ENCODE measurements at places on chromosomes 5 and 9.

DNA sequence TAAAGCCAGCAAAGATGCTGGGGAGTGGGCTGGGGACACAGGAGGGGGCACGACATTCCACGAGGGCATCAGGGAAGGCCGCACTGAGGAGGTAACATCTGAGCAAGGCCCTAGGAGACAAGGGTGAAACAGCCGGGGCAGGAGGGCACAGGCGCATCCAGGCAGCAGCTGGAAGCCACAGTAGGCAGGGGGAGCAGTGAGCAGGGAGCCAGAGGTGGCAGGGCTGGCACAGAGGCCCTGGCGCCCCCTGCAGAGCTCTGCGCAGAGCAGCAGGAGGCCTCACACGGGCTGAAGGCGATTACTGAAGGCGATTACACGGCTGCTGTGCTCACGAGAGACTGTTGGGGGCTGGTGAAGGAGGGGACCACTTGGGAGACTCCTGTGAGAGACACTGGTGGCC is 15.4 kb downstream of the LMAN2 start:
- DNase-seq: no peak

DNA sequence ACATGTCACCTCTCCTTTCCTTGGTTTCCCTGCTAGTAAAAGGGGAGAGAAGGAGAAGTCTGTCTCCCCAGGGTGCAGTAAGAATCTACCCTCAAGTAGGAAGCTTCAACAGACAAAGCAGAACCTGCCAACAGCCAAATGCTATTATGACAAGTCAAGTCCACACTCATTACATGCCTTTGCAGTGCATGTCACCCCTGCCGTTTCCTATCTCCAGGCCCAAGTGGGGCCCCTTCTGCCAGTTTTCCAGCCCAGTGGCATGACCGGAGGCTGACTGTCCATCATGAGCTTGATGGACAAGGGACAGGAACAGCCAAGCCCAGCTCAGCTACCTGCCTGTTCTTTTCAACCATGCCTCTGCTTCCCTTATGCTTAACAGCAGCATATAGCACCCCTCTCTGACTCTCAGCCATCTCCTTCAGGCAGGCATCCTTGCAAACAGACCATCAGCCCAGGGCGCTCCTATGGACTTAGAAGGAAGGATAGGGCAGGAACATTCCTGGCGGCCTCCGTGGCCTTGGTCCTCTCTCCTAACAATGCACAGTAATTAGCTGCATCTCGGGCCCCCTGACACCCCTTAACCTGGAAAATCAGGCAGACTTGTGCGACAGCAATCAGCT is 107.2 kb upstream of the RAD23B start:
- DNase-seq: no peak

- DNase-seq: no peak
Measured at GRCh38 chr9:12958279-12958678, 183.5 kb downstream of the LURAP1L start.

DNA sequence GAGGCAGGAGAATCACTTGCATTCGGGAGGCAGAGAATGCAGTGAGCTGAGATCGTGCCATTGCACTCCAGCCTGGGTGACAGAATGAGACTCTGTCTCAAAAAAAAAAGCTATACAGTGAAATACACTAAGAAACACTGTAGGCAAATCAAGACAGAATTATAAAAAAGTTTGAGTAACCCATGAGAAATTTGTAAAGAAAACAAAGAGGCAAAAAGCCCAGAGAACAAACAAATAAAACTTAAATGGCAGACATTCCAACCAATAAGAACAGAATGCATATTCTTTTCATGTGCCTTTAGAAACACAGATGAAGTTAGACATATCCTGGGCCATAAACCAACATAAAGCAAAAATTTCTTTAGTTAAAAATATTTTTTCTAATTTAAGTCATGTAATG is 30.6 kb downstream of the ZNF169 start:
- no peak for DNase-seq

GRCh38 chr5:150780816-150781221 is 2.3 kb downstream of the SMIM3 start:
- no peak for DNase-seq

DNA sequence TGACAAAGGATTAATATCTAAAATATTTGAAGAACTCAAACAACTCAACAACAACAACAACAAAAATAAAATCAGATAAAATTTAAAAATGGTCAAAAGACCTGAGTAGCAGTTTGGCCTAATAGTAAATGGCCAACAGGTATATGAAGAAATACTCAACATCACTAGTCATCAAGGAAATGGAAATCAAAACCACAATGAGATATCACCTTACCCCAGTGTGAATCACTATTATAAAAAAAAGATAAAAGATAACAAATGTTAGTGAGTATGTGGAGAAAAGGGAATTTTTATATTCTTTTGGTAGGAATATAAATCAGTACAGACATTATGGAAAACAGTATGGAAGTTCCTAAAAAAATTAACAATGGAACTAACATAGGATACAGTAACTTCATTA is 247.9 kb upstream of the TRPC7 start:
- DNase-seq: no peak

- DNase-seq: no peak
Measured at GRCh38 chr5:81748556-81748955, 2.3 kb downstream of the SSBP2 start.

DNA sequence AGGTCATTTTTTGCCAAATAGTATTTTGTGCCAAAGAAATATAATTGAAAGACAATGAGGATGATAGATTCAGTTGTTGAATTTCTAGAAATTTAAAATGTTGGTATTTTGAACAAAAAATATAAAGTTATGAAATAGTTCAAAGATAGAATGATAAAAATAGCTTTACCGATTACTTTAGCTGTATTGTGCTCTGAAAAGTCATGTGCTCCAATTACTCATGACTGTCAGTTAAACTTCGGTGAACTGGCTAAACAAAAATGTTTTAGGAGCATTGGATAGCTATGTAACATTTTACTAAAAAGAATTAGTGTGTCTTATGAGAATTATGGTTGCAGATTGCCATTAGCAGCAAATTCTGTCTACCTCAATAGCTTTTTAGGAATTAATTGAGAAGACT is 177.3 kb upstream of the VCAN start:
- DNase-seq: no peak

DNA sequence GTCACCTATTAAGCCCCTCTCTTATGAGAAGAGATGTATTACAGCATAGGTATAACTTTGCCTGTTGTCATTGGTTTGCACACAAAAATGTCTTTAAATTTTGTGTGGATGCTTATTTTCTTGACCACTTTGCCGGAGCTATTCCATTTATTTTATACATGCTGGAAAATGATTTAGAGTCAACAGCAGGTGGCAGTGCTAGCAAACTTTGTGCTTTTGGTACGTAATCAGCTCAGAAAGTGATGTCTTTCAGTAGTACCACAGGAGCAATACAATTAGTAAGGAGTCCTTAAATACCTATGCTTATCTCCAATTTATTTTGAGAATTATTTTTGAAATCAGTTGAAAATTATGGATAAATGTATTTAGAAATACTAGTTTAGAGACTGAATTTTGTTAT is 19.8 kb upstream of the NUDT12 start:
- no peak for DNase-seq

- no peak for DNase-seq
Measured at GRCh38 chr5:147727200-147727599, 55.3 kb downstream of the JAKMIP2 start.

DNA sequence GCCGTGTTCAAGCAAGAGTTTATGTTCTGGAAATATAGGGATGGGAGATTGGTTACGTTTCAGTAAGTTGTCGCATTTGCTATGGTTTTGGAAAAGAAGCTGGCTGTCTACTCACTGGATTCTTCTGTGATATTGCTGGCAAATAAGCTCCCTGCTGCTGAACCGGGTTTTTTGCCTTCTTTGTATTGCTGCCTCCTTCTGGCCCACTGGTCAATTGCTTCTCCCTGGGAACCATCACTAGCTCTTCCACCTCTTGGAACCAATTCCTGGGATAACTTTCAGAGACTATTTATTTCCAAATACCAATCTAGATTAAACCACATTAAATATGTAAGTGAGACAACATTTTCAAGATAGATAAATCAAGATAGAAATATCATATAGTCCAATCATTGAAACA is 43.0 kb downstream of the NUDT12 start:
- DNase-seq: no peak

DNA sequence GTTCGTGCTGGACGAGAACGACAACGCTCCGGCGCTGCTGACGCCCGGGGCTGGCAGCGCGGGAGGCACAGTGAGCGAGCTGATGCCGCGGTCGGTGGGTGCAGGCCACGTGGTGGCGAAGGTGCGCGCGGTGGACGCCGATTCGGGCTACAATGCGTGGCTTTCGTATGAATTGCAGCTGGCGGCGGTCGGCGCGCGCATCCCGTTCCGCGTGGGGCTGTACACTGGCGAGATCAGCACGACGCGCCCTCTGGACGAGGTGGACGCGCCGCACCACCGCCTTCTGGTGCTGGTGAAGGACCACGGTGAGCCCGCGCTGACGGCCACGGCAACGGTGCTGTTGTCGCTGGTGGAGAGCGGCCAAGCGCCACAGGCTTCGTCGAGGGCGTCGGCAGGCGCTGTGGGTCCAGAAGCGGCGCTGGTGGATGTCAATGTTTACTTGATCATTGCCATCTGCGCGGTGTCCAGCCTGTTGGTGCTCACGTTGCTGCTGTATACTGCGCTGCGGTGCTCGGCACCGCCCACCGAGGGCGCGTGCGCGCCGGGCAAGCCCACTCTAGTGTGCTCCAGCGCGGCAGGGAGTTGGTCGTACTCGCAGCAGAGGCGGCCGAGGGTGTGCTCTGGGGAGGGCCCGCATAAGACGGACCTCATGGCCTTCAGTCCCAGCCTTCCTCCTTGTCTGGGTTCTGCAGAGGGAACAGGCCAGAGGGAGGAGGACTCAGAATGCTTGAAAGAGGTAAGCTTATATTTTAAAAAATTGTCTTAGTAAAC is 2.2 kb downstream of the PCDHA13 start:
- no peak for DNase-seq

DNA sequence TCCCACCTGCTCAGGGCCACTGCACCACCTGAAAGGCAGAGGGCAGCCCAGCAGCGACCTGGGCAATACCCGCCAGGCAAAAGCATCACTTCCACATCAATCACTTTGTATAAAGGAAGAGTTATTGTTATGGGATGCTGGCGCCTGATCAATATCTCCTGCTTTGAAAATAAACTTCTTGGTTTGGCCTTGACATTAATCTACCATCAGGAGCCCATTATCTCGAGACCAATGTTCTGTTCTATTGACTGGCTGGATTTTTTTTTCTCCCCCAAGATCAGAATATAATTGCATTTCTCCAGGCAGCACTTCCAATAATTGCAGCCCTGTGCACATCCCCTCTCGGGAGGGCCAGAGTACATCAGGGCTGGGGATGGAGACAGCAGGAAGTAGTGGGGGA is 44.4 kb upstream of the SAP30L start:
- no peak for DNase-seq

DNA sequence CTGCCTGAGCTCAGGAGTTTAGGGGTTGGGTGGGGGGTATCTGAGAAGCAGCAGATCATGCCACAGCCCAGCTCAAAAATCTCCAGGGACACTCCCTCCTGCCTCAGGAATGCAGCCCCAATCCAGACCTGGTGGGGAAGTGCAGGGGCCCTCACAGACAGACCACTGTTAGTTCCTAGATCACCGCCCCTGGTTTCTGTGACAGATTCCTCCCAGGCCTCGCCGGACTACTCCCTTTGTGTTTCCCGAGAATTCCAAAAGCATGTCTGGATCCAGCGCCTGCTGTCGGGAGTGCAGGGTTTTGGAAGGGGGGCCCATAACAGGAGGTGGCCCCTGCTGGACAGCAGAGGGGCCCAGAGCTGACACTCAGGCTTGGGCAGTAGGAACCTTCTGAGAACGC is 74.5 kb downstream of the CTSL start:
- DNase-seq: no peak

DNA sequence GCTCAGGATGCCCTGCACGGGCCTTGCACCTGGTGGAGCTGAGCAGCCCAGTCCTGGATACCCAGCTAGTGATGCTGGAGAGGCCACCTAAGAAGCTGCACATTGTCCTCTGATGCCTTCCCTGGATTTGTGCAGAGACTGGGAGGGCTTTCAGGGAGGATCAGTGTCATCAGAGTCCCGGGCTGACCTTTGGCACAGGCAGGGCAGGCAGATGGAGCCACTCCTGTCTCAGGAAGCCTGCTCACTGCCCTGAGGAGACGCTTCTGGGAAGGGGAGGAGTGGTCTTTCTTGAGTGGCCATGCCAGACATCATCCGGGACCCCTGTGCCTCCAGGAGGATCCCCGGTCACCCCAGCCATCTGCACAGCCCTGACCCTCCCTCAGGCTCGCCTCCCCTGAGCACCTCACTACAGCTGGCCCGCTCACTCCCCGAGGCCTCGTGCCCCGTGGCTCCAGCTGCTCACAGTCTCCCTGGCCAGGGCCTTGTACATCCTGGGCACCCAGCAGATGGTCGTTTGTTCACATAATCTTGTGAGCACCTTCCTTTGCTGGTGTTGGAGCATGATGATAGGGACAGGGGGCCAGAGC is 47.2 kb upstream of the FCN2 start:
- no peak for DNase-seq

GRCh38 chr5:82465235-82465634 is 187.1 kb upstream of the RPS23 start:
- DNase-seq: no peak

DNA sequence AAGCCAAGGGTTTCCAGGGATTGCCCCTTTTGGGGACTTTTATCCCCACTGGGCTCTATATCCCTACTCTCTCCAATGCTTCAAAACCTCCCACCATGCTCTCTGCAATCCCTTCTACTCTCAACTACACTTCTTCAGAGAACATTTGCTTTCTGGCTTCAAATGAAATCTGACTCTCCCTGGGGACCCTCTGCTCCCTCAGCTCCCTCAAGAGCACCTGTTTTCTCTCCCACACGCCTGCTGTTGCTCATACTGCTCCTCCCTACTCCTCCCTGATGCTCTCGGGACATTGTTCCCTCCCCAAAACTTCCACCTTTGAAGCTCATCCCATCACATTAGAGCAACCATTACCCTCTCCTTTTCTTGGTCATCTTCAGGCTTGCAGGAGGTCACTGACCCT is 344.9 kb downstream of the CDK5RAP2 start:
- no peak for DNase-seq

- DNase-seq: no peak
Measured at GRCh38 chr5:417301-418161, 25.4 kb upstream of the EXOC3 start.

DNA sequence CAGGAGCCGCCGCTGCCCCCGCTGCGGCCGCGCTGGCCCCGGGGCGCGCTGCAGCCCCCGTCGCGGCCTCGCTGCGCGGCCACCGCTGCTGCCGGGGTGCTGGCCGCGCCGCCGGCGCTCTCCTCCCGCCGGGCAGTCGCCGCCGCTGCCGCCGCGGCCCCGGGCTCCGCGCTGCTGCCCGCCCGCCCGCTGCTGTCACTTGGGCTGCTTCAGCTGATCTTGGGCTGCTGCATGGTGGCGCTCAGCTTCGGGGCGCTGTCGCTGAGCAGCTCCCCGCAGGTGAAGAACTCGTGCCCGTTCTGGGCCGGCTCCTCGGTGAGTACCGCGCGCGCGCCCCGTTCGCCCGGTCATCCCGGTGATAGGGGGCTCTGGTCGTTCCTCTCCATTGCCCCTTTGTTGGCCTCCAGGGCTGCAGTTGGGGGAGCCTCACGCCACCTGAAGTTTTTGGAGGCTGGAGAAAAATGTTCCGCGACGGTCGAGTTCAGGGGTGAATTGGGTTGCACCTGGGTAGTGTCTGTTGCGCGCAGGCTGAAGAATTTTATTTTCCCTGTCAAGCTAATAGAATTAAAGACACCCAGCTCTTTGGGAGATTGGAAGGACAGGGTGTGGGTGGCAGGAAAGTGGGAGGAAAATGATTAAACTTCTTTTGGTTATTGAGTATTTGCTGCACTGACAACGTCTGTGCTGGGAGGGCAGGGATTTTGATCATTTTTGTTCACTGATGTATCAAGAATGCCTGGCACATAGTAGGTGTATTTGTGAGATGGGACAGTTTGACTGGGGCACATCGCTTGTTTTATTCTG is 596 bp downstream of the ENTREP1 start:
- no peak for DNase-seq
